Karpas-422 (cell line): ENCODE measurements at places on chromosomes 6 and 20. TPM values are rescaled to one million over a fixed set of nuclear protein-coding genes. Genes with fewer than 3 reads are reported as not detected.

TCEA2 gene
- 124 and 197 TPM in 2 replicates for total RNA-seq

SLC17A1 gene
- total RNA-seq = not detected in 2 replicates

WFDC2 gene
- total RNA-seq = not detected in 2 replicates

MRS2 gene
- total RNA-seq = 25.2 and 37.3 TPM in 2 replicates

CSNK2A1 gene
- 91.3 and 148 TPM in 2 replicates for total RNA-seq

LPA gene
- not detected in 2 replicates for total RNA-seq

NR2E1 gene
- total RNA-seq = not detected in 2 replicates

DACT2 gene
- not detected in 2 replicates for total RNA-seq

PRR18 gene
- 0.14 TPM in 1 of 2 replicates, not detected in the other for total RNA-seq

STAU1 gene
- total RNA-seq = 30.6 and 34.0 TPM in 2 replicates

UBD gene
- total RNA-seq = not detected in 2 replicates
